Endodermal cell (in vitro differentiated cells): ENCODE measurements at places on chromosomes 11 and 22. TPM values are rescaled to one million over a fixed set of nuclear protein-coding genes. Genes with fewer than 3 reads are reported as not detected.

ZBTB16 gene
- total RNA-seq = 5.0 to 8.8 TPM (median 5.8 TPM) in 3 replicates

DNA sequence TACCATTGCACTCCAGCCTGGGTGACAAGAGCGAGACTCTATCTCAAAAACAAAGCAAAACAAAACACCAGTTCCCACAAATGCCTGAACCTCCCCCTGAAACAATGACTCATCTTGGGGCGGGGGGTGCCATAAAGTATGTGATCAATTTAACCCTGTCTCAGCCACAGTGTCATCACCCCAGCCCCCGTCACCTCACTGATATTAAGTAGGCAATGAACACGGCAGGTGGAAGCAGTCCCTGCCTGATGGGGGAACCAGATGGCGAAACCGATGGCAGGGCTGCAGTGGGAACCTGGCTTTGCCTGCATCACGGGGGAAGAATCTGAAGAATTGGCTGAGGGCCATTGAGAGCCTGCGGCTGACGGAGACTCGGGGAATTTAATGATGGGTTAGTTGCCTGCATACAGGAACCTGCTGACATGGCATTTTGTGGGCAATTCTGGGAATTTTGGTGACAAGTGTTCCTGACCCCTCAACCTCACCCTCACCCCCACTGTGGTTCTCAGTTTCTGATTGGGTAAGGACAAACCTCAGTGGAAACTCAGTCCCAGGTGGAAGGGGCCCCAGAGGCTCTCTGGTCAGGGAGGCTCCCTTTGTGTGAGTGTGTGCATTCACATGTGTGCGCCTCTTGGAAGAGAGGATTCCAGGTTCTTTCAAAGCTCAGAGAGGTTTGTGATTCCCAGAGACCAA is 39.1 kb upstream of the SHISAL1 start:
- no peak overlapping the region for H3K4me3 ChIP-seq
- peak; percentile 87 for DNase-seq
- H3K27me3 ChIP-seq = no peaks in the 10 kb centered on the region
- H3K27ac ChIP-seq = no peak overlapping the region

DNA sequence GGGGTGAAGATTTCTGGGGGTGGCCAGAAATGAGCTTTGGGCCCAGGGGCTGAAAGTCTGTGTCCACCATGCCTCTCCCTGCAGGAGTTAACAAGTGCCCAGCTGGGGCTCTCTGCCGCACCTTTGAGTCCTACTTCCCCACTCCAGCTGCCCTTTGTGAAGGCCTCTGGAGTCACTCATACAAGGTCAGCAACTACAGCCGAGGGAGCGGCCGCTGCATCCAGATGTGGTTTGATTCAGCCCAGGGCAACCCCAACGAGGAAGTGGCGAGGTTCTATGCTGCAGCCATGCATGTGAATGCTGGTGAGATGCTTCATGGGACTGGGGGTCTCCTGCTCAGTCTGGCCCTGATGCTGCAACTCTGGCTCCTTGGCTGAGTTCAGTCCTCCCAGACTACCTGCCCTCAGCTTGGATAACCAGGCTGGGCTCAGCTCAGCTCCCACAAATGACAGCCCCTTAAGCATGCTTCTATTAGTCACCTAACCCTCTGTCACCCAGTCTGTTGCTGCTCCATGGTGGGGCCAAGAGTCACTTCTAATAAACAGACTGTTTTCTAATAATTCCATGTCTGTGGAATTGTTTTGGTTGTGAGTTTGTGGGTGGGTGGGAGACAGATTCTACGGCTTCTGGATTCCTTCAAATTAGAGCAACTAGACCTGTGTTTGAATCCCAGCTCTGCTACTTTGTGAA is 3.0 kb upstream of the INPPL1 start:
- no peak overlapping the region for H3K4me3 ChIP-seq
- peak; percentile 50 for DNase-seq
- peaks cover 10% of the 10 kb centered on the region for H3K4me1 ChIP-seq

DNA sequence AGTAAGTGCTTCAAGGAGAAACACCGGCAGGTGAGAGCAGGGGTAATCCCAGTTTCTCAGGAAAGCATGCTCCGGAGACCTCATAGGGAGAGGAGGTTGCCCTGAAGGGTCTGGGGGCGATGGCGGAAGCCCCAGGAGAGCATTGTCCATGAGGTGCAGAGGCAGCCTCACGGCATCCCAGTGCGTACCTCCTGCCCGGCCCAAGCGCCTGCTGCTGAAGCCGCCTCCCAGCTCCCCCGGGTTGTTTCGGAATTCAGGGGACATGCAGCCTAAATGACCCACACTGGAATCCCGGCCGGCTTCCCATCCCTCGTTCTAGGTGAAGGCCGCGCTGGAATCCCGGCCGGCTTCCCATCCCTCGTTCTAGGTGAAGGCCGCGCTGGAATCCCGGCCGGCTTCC is 2.7 kb downstream of the ZBED4 start:
- peaks cover 2% of the 10 kb centered on the region for H3K4me1 ChIP-seq
- peaks cover 16% of the 10 kb centered on the region for H3K27me3 ChIP-seq
- peak overlapping the region; percentile 91 for H3K4me3 ChIP-seq
- no peak overlapping the region for H3K27ac ChIP-seq

PACSIN3 gene
- 45.9 and 48.0 TPM in 2 replicates for total RNA-seq

GRCh38 chr11:108871867-108872266 is 207.0 kb downstream of the DDX10 start:
- no peak overlapping the region for H3K4me3 ChIP-seq
- H3K27ac ChIP-seq = no peak overlapping the region
- H3K4me1 ChIP-seq = no peaks in the 10 kb centered on the region
- no peaks in the 10 kb centered on the region for H3K27me3 ChIP-seq

- peaks cover 7% of the 10 kb centered on the region for H3K36me3 ChIP-seq
- H3K27ac ChIP-seq = no peak overlapping the region
- H3K4me1 ChIP-seq = peaks cover 8% of the 10 kb centered on the region
- H3K27me3 ChIP-seq = no peaks in the 10 kb centered on the region
- DNase-seq = no peak
These were observed 130.8 kb downstream of the FCHSD2 start for GRCh38 chr11:73011126-73011817.

ZNF70 gene
- 3.9 and 4.7 TPM in 2 replicates for total RNA-seq

DNA sequence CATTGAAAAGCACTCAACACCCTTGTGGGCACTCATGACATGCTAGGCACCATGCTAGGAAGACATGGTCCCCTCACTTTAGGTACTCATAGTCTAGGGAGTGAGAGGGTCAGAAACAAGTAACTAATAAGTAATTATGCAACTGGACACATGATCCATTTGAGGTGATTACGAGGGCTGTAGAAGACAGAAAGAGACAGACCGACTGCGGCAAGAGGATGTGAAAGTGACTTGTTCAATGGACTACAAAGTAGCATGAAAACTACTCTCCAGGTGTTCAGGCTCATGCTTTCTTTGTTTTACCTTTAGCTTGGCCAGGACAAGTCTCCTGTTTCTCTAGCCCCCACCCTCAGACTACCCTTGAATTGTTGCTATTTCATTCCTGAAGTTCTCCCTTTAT is 310.8 kb upstream of the SORL1-AS1 start:
- H3K4me3 ChIP-seq = no peak overlapping the region
- peaks cover 9% of the 10 kb centered on the region for H3K4me1 ChIP-seq
- DNase-seq = no peak

CCDC87 gene
- 0.77 and 0.84 TPM in 2 replicates for total RNA-seq

DNA sequence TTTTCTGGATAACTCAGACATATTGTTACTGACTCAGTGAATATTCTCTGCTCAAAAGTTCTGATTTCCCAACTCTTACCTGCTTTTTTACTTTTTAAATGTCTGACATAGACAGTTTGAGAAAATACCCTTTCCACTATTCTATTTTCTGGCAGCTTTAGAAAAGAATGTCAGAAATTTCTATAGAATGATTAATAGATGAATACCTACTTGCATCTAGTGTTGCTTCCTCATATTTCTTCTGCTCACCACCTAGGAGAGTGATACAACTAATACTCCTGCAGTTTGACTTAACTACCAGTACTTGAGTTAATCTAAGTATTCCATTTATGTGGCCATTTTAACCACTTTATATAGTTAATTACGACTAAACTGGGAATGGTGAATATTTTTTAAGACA is 55.2 kb downstream of the KDM2A start:
- H3K4me3 ChIP-seq = no peak overlapping the region
- no peak overlapping the region for H3K27ac ChIP-seq
- peaks cover 17% of the 10 kb centered on the region for H3K36me3 ChIP-seq
- no peaks in the 10 kb centered on the region for H3K4me1 ChIP-seq
- H3K27me3 ChIP-seq = no peaks in the 10 kb centered on the region
- DNase-seq = no peak

DNA sequence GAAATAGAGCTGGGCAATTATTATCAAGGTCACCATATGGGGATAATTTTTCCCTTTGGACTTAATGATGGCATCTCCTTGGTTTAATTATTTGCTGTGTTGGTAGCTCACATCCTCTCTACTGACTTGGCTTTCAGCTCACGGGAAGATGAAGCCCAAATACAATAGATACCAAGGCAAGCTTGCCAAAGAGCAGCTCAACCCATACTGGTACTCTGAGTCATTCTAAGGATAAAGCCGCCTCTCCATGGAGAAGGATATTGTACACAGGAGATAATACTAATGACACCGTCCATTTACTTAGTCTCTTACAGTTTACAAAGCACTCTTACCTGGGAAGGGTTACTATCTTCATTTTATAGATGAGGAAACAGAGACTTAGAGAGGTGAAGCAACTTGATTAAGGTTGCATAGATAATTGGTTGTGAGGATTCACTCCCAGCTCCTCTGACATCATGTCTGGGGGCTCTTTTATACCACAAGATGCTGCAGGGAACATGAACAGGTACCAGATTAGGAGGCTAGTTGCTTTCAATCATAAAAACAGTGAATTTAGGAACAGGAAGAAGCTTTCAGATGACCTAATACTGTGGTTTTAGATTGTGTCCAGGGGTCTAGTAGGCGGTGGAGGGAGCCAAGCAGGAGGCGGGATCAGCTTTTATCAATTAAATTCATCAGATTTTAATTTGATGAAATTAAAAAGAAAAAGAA is 48.3 kb upstream of the PICALM start:
- no peaks in the 10 kb centered on the region for H3K27me3 ChIP-seq
- H3K4me1 ChIP-seq = no peaks in the 10 kb centered on the region
- H3K36me3 ChIP-seq = no peaks in the 10 kb centered on the region
- no peak overlapping the region for H3K27ac ChIP-seq
- DNase-seq = no peak

MS4A2 gene
- total RNA-seq = not detected in 3 replicates

DNA sequence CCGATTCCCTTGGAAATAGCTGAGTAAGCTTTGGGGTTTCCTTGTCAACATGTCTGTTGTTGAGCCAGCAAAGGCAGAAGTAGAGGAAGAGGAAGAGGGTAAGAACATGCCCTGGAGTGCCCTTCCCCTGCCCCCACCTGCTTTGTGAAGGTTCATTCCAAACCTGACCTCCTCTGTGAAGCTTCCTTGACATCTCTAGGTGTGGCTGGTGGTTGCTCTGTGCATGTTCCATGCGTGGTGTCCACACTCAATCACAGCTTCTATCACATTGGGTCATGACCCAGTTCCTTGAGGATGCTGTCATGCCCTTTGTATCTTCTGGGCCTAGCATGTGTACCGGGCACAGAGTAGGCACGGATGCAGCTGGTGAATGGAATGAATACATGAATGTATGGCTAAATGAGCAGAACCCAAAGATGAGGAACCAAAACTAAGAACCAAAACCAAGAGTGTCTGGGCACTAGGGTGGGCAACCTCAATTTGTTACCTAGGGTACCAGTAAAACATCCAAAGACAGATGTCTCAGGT is 23.7 kb upstream of the FXYD6 start:
- peak; percentile 21 for DNase-seq
- H3K4me3 ChIP-seq = no peak overlapping the region
- H3K27ac ChIP-seq = no peak overlapping the region
- peaks cover 9% of the 10 kb centered on the region for H3K27me3 ChIP-seq
- H3K36me3 ChIP-seq = no peaks in the 10 kb centered on the region

DNA sequence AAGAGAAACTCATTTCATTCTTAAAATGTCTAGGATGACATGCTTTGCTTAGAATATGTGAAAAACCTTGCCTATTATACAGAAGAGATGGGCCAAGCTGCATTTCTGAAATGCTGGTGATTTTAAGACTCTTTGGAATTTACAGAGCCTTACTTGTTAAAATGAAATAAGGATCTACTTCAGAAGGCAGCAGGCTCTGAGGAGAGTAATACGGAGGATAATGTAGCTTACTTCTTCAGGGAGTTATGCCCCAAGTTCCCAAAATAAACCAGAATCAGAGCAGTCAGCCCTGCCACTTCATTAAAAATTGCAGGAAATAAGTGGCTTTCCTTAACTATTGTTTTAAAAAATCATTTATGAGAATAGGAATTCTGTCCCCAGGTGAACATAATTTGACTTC is 1000.3 kb upstream of the RAG2 start:
- no peaks in the 10 kb centered on the region for H3K27me3 ChIP-seq
- DNase-seq = no peak
- no peaks in the 10 kb centered on the region for H3K4me1 ChIP-seq
- no peaks in the 10 kb centered on the region for H3K36me3 ChIP-seq

DNA sequence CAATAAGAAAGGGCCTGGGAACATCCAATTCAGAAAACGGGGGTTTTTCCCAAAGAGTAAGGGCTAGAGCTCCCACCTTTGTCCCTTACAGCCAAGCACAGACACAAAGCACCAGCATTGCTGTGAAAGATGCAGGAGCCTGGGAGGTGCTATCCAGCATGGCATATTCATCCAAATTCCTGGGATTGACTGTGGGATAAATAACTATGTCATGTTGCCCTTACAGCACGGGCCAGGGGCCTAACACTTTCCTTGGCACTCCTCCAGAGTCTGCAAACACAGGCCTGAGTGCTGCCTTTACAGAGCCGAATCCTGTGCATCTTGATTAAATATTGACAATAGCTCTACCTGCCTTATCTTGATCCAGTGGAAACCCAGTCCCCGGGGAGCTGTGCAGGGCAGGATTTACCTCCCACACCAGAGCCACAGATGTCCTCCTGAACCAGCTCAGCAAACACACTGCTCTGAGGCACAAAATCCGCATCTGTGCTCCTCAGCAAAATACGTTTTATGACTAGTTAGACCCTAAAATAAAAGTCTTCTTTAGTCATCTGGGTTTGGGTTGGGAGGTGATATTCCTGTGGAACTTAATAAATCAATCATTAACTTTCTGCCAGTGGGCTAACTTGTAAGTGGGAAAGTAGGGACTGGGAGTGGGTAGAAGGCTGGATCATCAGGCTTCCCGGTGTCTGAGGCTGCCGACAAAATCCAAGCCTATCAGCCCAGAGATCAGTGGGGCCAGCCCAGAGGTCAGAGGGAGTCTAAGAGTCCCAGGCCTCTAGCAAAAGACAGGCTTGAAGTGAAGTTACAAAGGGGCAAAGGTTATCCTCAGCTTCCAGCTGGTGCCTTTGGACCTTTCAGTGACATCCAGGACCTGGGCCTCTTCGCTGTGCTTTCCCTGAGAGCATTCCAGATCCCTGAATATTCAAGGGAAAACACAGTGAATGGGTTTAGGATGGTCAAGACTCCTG is 36.5 kb downstream of the POU2AF3 start:
- H3K27me3 ChIP-seq = peaks cover 25% of the 10 kb centered on the region
- peaks cover 18% of the 10 kb centered on the region for H3K4me1 ChIP-seq
- H3K27ac ChIP-seq = no peak overlapping the region
- DNase-seq = peak; percentile 54
